ENCODE measurements at places on chromosomes 16 and 17.

DNA sequence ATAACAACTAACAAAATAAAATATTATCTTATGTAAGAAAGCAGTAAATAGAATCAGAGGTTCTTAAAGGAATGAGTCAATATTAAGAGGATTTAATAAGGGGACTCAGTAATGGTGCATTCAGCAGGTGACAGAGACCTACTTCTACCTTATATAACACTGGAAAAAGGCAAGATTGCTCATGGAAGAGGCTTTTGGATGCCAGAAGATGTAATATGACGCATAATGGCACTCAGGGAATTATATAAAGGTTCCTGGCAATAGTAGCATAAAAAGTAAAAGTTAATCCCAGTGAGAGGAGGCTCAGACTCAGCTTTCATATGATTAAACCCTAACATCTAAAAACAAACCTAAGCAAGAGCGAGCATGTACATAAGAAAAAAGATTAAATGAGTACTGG is 136.0 kb upstream of the NACA2 start:
- no peak for DNase-seq

DNA sequence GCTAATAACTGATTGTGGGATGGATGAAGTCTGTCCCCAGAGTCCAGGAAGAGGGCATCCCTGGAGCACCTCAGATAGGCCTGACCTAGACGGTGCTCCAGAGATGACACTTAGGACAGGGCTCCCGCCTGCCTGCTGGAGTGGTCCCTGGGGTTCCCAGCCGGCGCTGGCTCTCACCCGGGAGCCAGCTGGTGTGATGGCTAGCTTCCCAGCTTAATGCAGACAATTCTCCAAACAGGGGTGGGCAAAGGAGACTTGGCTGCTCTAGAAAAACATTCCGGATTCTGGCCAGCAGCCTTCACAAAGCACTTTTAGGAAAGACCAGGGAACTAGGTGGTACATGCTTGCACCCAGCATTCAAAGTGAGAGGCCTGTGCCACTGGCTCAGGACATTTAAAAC is 18.6 kb downstream of the ACE start:
- DNase-seq: no peak

GRCh38 chr17:62790564-62790986 is 17.5 kb downstream of the MARCHF10 start:
- DNase-seq: no peak

DNA sequence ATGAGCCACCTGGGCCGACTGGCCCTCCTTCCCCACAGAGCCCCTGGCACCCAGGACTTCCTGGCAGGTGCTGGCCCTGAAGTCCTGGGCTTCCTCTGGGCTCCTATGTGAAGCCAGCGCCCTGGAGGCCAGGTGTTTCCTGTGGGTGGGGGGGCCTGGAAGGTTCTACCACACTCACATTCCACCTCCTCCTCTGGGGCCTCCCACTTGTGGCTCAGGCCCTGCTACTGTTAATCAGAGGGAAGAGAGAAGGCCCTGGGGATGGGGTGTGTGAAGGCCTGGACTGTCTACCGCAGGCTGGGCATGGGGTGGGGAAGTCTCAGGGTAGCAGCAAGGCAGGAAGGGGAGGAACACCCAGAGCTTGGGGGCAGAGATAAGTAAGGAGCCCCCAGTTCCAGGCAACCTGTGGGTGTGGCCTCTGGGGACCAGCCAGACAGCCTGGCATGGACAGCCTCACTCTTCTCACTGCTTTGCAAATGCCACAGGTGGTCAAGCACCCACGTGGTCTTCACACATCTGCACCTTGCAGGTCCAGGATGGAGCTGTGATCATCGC is 111.9 kb upstream of the TNRC6C start:
- DNase-seq: peak; percentile 20

GRCh38 chr17:21089933-21090901 is 36.5 kb upstream of the DHRS7B start:
- DNase-seq: no peak

DNA sequence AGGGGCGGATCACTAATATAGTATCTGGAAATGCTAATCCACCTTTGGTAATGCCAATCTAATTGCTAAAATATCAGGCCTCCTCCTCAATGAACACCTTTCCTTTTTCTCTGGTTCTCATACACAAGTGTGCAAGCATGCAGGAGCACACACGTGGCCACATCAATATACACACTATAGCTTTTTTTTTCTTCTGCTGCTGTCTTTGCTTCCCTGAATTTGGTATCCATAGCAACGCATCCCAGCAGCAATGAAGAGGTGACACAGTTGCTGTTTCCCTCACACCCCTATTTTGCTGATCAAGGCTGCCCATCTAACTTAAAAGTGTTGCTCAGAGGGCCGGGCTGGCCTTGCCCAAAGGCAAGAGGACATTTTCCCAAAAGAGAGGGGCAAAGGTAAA is 15.4 kb downstream of the NOG start:
- no peak for DNase-seq

DNA sequence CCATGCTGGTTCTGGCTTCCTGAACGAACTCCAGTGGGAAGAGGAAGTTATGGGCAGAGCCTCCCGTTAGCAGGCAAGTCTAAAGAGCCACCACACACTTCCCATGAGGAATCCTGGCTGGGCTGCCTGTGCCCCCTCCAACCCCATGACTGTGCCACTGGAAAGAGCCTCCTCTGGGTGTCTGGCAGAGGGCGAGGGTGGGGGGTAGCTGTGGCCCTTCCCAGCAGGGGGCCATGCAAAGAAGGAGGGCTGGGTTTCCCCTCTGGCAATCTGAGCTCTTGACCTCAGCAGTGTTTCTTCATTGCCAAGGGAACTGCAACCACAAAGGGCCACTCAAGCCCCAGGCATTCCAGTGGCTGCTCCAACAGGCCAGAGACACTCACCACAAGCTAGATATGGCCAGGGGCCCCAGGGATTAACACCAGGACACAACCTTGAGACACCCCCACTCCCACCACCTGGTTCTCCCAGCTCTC is 1.7 kb upstream of the RRAD start:
- peak; percentile 22 for DNase-seq

All from CD4-positive, alpha-beta T cell treated with Interleukin-4 for 1 hour (primary cell).